Stimulated activated CD4-positive, alpha-beta T cell treated with anti-CD3 and anti-CD28 coated beads, Interleukin-15, amount 100 ng/mL, for 1 hour (primary cell): ENCODE measurements at places on chromosomes 11 and 22.

GRCh38 chr11:61966734-61967115 is 709 bp downstream of the FTH1 start:
- DNase-seq: peak; percentile 18

- no peak for DNase-seq
These were observed 25.0 kb upstream of the ARFGAP3 start for GRCh38 chr22:42881982-42882656.

- DNase-seq: no peak
These were observed 124.1 kb upstream of the CSNK2A3 start for GRCh38 chr11:11476971-11477645.

- DNase-seq: no peak
These were observed 174.9 kb upstream of the C11orf87 start for GRCh38 chr11:109247071-109247470.

GRCh38 chr22:48797731-48798130 is 1029.9 kb downstream of the BRD1 start:
- DNase-seq: no peak

DNA sequence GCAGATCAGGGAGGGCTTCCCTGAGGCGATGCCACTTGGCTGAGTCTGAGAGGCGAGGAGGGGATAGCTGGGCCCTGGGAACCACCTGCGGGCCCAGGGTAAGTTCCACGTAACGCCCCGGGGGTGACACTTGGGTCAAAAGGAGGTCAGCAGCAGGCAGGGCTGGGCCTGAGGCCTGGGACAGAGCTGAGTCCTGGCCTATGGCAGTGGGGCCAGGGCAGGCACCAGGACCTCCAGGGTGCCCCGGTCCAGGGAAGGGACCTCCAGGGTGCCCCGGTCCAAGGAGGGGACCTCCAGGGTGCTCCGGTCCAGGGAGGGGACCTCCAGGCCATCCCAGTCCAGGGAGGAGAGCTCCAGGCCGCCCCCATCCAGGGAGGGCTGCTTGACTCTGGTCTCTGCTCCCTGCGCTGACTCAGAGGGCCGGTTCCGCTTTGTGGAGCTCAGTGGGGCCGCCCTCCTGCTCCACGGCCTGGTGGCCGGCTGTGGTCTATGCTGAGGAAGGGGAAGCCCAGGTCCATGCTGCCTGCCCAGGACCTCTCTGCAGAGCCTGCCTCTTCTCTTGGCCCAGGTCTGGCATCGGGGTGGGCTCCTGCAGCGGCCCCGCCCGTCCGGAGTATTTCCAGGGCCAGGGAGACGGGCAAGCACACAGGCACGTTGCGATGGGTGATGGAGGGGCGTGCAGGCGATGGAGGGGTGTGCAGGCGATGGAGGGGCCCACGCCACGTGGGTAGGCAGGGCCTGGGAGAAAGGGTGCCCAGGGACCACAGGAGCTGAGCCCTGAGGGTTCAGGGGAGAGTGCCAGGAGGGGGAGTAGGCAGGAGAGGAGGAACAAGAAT is 19.5 kb upstream of the WNT7B start:
- no peak for DNase-seq

- no peak for DNase-seq
These were observed 4.2 kb downstream of the FAR1 start for GRCh38 chr11:13672576-13673210.
